RKO (cell line): ENCODE measurements at places on chromosomes 5 and 9.

DNA sequence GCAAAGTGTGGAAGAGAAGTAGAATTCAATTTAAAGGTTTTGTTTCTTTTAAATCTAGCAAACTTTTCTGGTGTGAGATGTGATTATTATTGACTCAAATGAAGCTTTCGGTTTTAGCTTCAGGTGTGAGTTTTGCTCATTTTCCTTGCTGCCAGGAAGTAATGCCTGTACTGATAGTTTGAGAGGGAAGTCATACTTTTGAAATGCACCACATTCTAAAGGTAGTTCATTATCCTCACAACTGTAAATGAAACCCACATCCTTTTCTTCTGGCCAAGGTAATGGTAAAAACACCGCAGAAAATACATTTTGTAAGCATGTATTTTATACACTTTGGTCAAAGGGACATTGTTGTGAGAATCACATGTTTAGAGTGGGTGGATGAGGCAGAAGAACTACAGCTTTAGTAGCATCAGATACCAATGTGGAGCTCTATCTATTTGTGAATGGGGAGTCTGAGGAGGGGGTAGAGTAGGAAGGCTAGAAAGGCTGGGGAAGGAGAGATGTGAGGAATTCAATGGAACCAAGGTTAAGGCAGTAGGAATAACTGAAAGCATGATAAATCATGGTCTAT is 167.0 kb upstream of the CDKN2B start:
- no peak for DNase-seq

GRCh38 chr5:160291467-160291866 is 20.9 kb downstream of the CCNJL start:
- no peak for DNase-seq

DNA sequence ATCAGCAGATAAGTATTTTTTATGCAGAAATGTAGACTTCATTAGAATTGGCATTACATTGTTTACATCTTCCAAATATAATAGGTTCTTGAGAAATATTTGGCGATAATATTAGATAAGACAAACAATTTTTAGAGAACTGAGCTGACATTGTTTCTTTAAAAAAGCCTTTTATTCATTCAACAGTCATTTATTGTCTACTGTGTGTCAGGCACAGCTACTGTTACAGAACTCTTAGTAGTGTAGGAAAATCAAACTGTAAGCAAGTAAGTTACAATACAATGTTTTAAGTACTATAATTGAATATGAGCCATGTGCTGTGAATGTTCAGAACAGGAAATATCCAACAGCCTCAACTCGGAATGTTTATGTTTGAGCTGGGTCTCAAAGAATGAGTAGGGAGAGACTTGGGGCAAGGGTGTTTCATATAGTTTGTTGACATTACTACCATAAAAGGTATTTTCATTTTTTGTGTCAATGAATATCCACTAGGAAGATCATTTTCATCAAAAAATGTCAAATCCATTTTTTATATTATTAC is 114.0 kb downstream of the CDC42SE2 start:
- DNase-seq: no peak

DNA sequence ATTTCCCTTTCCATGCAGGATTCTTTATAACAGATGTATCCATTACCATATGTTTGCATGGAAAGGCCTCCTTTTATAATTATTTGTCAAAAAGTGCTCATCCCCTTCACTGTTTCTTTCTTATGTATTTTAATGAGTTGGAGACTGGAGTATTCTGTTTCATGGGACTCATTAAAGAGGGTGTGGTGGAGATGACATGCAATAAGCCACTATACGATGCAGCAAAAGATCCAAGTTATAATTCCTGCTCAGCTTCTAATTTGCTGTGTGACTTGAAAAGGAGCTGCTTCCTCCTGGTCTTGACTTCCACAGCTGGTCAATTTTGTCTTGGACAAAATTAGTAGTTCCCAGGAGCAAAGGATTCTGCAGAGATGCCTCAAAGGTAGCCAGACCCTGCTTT is 13.9 kb downstream of the SGCD start:
- DNase-seq: no peak

DNA sequence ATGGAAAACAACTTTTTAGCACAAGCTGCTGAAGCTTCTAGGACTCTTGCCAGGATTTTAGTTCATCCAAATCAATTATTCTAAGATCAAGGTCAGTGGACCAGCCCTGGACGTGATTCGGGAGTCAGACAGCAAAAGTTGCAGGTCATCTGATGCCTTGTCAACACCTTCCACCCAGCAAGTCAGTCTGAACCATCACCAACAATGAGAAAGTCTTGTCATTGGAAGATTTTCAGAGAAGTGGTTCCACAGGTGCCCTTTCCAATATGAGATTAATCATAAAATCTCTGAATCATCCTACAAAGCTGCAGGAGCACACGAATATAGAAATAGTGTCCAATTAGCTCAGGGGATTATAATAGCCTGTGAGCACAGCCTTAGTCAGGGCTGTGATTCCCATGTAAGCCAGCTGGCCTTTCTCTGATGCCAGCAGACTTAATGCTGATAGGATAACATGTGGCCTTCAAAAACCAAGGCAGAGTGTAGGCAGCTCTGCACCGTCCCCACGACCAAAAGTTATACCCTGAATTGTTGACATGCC is 445.0 kb upstream of the TRPC7 start:
- DNase-seq: peak; percentile 78

DNA sequence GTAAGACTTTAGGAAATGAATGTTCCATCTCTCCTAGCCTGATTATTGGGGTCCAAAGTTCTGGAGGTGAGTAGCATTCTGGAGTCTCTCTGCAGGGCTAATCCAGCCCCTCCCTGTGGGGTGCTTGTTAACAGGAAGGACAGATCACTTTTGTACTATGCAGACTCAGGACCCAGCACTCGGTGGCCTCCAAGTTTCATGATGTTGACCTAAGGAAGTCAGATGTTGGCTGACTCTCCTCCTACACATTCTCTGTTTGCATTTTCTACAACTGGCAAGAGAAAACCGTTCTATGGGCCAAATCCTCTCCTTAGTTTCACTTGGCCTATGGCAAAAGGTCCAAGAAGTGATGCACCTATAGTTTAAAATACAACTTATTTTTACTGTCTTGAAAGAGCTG is 5.5 kb upstream of the PDE8B start:
- DNase-seq: no peak

DNA sequence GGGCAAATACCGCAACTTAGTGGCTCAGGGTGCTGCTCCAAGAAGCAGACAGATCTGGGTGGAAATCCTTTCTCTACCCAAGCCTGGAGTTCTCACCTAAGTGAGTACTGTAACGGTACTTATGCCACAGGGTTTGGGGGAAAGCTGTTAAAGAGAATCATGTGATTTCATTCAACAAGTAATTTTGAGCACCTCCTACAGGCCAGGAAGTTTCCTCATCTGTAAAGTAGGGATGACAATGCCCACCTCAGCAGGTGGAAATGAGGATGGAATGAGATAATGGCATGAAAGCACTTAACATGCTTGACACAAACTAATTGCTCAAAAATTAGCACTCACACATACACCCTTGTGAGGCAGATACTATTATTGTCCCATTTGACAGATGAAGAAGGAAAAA is 114.1 kb downstream of the JAKMIP2 start:
- DNase-seq: no peak

DNA sequence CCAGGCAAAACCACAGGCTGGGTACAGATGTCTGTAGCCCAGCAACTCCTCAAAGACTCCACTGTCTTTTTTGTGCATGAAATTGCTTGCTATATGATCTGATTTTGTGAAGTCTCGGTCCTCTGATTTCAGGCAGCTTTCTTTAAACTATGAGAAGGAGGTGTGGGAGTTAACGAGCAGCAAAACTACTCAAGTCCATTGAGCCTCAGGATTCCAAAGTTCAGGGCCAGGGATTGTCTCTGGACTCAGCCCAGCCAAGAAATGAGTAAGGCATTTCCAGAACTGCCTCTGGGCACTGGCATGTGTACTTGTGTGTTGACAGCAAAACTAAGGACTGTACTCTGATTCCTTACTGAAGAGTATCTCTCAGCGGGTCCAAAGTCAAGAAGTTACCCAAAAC is 53.4 kb upstream of the GLIS3 start:
- DNase-seq: no peak

DNA sequence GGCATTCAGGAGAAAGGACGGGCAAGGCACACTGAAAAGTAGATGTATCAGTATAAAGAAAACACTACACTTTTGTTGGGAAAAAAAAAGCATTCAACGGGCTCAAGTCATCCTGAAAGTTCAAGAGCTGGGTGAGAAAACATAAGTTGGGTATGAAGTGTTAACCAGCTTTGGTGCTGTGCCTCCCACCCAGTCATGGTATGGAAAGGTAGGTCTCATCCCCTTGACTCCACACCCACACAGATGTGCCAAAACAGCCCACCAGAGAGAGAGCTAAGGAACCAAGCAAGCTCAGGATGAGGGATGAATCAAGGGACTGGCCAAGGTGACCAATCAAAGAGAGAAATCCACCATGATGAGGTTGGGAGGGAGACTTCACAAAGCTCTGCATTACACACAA is 54.7 kb downstream of the ESM1 start:
- no peak for DNase-seq

DNA sequence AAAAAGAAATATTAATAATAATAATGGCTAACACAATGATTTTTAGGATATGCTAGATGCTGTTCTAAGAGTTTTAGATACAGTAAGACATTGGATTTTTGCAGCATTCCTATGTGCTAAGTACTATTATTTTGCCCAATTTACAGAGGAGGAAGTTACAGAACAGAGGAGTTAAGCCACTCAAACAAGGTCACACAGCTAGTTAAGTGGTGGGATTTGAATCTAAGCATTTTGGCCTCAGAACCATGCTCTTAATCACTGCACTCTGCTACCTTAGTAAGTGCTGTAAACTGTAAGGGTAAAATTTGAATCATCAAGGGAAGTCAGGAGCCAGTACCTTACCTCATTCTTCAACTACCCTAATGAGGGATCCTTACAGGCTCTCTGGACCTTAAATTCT is 25.4 kb downstream of the RPS23 start:
- DNase-seq: no peak

- peak; percentile 64 for DNase-seq
Observed at GRCh38 chr5:9851458-9851857, 221.3 kb upstream of the TAS2R1 start.

- no peak for DNase-seq
Observed at GRCh38 chr9:1320607-1321195, 270.5 kb downstream of the DMRT2 start.

DNA sequence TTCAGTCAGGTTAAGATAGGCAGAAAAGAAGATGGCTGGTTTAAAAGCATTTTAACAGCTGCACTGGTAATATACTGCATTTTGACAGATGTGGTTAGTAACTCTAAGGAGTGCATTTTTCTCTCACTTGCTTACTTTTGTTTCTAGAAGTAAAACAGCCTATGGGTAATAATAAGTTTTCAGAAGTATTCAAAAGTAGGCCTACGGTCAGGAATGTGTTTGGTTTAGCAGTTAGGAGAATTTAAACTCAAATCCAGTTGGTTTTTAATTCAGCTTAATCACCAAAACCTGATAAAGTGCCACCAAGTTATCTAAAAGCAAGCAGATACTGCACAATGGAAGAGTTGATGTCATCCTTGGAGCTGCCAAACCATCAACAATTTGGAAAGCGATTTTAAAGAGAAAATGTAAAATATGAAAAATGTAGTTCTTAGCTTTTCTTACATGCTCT is 160.3 kb downstream of the ARSB start:
- no peak for DNase-seq

DNA sequence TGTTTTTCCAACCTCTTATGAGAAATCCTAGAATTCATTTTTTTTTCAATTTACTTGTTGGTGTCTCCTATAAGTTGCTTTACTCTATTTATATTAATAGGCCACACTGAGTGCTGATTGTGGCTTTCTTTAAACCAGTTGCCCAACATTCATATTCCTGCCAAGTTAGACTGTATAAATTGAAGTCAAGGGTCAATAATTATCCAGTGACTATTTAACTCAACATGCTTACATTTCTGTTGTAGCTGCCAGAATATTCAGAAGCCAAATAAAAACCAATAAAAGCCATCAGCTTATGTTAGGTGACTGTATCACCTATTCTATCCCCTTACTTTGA is 169.0 kb downstream of the PTPRD start:
- DNase-seq: no peak

GRCh38 chr5:59276917-59277372 is 616.6 kb downstream of the PDE4D start:
- DNase-seq: no peak

- DNase-seq: no peak
Observed at GRCh38 chr9:101201630-101202029, 173.1 kb downstream of the PLPPR1 start.

DNA sequence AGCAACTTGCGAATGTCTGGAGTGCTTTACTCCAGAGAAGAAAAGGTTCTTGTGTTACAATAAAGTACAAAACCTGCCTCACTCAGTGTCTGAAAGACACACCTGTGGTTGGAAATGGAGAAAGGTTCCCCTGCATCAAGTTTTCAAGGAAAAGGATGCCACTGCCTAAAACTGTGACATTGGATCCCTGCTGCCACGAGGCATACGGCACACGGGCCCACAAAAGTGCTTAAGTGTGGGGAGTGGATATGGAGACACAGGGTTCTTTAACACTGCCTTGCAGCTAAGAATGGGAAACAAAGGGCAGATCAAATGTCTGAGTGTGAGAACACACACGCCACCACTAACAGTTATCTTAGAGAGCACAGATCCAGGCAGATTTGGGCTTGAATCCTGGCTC is 75.0 kb downstream of the NIPSNAP3B start:
- DNase-seq: no peak

GRCh38 chr9:131578731-131579504 is 33.6 kb downstream of the PRRT1B start:
- DNase-seq: no peak

DNA sequence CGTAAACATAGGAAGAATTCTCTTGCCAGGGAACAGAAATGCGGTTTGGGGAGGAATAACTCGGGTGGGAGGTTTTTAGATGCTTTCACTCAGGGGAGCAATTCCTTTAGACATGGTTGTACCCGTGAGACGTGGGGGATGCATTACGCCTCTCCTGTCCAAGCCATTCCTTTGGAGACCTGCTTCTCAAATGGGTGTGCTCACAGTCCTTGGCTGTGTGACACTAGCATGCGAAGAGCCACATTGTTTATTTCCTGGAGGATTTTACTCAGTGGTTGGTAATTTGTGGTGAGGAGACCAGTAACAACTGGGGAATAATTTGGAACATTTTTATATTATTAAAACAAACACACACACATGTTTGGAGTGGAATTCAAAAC is 18.5 kb downstream of the COL15A1 start:
- no peak for DNase-seq

- DNase-seq: no peak
Observed at GRCh38 chr9:131188976-131189375, 63.6 kb downstream of the NUP214 start.

GRCh38 chr5:149174847-149175234 is 33.5 kb downstream of the ABLIM3 start:
- no peak for DNase-seq
